ENCODE measurements at places on chromosomes 2 and 18.

GRCh38 chr2:43327119-43327518 lies 100.7 kb upstream of the ZFP36L2 start:
- DNase-seq, result no peak

DNA sequence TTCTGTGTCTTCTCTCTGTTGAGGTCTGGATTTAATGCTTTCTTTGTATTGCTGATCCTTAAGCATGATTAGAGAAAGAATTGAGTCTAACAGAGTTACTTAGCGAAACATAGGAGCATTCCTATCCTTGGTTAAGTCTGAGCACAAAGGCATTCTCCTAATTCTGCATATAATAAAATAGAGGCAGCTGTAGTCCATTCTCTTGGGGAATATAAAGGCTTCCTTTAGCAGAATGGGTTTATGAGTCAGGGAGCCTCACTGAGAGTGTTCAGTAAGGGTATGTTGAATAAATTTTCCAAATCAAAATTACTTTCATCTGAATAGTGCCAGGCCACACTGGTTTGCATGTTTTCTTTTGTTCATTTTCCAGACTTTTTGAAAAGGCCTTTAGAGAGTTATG lies 101.5 kb downstream of the GALNT1 start:
- DNase-seq, result peak; percentile 22

DNA sequence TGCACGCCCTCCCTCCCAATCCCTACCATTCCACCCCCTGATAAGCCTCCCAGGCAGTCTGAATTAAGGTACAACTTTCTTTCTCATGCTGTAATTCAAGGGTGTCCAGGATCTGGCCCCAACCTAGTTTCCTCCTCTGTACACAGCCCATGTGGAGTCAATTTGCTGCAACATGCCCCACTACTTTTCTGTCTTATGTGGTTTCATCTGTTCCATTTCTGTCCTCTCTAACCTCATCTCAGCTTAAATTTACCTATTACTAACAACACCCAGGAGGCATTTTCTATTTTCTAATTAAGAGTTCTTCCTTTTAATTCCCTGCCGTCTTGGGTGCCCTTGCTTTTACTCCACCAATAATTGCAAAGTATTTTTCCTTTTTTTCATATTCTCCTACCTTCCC lies 10.0 kb downstream of the PPP4R1 start:
- peak; percentile 38 for DNase-seq

DNA sequence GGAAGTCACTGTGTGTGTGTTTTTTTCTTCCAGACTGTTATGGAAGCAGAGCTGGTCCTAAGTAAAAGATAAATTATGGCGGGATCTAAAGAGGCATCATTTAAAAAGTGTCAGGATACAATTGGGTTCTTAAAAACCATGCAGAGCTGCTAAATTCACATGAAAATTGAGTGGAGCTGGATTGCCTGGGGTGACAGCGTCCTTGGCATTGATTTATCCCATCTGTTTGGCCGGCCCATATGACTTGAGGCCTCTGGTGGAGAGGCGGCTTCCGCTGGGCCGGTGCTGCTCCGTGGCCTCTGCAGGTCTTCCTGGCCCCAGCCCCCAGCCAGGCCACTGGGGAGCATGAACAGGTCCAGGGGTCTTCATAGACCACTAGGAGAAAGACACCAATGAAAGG lies 165.5 kb downstream of the GLI2 start:
- no peak for DNase-seq

- no peak for DNase-seq
Observed at GRCh38 chr2:148885209-148885608, 10.2 kb downstream of the KIF5C start.

DNA sequence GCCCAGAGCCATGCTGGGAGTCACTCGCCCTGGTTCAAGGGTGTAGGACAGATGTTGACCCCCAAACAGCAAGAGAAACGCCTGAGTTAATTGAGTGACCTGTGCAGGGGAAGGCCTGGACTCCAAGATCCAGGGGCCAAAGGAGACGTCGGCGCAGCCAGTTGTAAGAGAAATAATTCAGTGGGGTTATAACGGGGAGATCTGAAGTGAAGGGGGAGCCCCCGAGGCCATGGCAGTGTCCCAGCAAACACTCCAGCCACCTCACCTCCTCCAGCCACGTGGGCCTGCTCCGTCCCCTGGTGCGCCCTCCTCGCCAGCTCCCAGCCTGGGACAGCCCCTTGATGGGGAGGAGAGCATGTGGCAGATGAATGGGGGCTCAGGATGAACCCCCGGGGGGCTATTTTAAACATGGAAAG lies 130.7 kb upstream of the GPC1 start:
- no peak for DNase-seq

DNA sequence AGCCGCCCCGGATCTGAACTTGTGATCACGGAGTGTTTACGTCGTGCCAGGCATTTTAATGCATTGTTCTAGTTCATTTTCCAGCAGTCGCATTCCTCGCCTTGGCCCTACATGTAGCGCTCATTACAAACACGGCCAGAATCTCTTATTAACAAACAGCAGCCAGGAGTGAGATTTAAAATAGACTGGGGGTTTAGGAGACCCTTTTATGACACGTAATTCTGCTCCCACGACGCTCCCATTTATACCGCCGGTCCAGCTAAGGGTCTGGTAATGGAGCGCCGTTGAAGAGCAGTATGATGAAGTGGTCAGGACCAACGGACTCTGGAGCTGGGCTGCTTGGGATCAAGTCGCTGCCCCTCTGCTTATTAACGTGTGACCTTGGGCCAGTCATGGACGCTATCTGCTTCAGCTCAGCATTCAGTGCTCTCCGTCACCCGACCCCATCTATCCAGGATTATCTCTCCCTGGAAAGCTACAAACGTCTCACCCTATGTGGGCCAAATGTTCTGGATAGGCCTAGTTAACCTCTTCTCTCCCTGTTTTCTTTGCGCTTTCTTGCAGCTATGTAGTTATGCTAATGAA lies 745 bp downstream of the MSH2 start:
- no peak for DNase-seq

DNA sequence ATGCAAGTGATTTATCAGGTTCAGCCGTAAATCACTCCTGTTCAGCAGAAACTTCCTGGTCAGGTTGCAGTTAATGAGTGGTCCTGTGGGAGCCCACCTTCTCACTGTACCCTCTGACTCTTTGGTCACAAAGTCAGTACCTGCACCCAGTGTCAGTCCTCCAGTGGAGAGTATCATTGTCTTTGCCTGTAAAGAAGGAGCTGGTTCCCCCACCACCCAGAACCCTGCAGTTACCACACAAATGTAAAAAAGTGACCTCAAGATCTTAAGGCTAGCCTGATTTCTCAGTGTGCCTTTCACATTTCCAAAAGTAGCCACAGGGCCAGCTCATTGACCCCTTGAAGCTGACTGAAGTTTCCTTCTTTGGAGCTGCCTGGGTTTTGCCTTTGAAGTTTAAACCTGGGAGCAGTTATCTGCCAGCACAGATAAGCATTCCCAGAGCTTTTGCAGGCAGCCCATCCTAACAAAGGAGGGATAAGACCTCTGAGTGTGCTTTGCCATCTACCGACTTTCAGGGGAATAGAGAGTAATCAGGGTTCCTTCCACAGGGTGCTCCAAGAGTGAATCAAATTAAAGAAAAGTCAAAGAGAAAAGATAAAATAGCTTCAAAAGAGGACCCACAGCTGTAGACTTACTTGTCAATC lies 725.2 kb downstream of the CPS1 start:
- DNase-seq, result no peak

GRCh38 chr2:85468704-85469349 lies 50.3 kb downstream of the SH2D6 start:
- peak; percentile 51 for DNase-seq

DNA sequence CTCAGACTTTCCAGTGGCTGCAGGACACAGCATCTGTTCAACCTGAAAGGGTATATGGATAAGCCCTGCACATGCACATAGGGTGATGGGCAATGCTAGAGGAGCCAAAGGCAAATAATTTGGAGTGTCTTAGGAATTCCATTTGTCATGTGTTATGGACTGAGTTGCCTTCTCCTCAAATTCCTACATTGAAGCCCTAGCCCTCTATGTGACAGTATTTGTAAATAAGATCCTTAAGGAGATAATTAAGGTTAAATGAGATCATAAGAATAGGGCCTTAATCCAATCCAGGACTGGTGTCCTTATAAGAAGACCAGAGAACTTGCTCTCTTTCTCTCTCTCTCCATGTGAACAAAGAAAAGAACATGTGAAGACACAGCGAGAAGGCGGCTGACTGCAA lies 42.9 kb upstream of the CREG2 start:
- DNase-seq, result peak; percentile 82

GRCh38 chr18:76351961-76352581 lies 143.0 kb downstream of the ZNF516 start:
- DNase-seq, result peak; percentile 92

DNA sequence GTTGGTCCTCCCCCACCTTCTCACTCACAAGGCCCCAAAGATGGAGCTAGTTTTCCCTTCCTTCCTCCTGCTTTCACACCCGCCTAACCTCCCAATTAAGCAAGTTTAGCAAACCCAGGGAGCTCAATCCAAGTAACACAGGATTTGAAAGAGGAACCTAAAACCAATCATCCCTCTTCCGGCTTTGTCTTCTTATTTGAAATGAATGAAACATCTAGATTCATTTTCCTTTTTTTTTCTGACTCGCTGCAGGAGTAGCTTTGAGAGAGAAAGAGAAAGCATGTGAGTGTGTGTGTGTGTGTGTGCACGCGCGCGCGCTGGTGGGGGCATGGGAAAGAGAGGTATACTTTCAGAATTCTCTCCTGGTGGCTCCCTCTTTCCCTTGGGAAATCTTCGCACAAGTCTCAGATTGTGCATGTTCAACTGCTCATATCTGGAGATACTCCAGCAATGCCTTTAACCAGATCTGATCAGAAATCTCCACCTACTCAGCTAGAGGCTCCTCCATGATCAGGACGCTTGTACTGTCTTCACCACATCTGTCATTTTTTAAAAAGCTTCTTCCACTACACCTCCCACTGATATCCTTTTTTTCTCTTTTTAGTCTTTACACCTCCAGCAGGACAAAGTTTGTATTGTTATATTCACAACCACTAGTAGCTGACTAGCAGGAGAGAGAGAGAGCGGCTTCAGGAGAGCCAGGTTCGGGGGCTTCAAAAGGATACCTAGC lies 1.7 kb downstream of the SLC8A1 start:
- DNase-seq, result peak; percentile 61

- peak; percentile 96 for DNase-seq
Observed at GRCh38 chr2:232315049-232315922, 63.3 kb upstream of the ALPP start.

- DNase-seq, result no peak
Observed at GRCh38 chr18:62844850-62845643, 129.7 kb downstream of the PHLPP1 start.

GRCh38 chr2:34875091-34875745 lies 1276.1 kb upstream of the FAM98A start:
- DNase-seq, result no peak

- peak; percentile 58 for DNase-seq
Observed at GRCh38 chr2:172931918-172932520, 143.6 kb upstream of the MAP3K20 start.

DNA sequence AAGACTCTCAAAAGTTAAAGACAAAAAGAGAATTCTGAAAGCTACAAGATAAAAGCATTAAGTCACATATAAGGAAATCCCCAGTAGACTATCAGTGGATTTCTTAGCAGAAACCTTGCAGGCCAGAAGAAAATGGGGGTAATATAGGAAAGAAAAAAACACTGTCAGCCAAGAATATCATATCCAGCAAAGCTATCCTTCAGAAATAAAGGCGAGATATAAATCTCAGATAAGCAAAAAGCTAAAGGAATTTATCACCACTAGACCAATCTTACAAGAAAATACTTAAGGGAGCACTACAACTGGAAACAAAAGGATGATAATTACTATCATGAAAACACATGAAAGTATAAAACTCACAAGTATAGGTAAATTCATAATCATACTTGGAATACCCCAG lies 63.1 kb downstream of the USP40 start:
- DNase-seq, result no peak

- peak; percentile 44 for DNase-seq
Observed at GRCh38 chr18:495017-495416, 5.5 kb downstream of the COLEC12 start.

GRCh38 chr2:95728878-95729596 lies 137.2 kb downstream of the TRIM43 start:
- DNase-seq, result peak; percentile 88

GRCh38 chr2:112310906-112311305 lies 35.5 kb downstream of the ZC3H6 start:
- no peak for DNase-seq

GRCh38 chr2:107932488-107932887 lies 53.8 kb upstream of the SLC5A7 start:
- no peak for DNase-seq

GRCh38 chr2:40488101-40488601 lies 36.3 kb upstream of the SLC8A1 start:
- DNase-seq, result peak; percentile 66

DNA sequence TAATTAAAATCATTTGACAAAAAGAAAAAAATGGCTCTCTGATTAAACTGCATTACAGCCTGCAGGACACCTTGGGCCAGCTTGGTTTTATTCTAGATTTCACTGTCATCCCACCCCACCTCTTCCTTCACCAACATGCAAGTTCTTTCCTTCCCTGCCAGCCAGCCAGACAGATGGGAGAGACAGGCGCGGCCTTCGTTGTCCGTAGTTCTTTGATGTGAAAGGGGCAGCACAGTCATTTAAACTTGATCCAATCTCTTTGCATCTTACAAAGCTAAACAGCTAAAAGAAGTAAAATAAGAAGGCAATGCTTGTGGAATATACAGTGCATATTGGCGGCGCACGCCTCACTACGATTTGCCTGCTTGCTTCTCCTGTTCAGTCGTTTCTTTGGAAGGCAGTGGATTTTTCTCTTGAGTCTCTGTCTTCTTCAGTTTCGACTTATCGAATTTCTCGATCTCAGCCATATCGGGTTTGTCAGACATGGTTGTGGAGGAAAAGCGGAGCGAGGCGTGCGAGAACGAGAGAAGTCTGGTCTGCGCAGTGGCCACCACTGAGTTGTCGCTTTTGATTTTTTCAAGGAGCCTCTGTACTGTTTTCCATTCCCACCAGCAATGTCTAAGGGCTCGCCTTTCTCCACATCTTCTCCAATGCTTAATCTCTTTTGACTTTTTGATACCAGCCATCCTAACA lies 22.4 kb downstream of the COLEC11 start:
- no peak for DNase-seq

DNA sequence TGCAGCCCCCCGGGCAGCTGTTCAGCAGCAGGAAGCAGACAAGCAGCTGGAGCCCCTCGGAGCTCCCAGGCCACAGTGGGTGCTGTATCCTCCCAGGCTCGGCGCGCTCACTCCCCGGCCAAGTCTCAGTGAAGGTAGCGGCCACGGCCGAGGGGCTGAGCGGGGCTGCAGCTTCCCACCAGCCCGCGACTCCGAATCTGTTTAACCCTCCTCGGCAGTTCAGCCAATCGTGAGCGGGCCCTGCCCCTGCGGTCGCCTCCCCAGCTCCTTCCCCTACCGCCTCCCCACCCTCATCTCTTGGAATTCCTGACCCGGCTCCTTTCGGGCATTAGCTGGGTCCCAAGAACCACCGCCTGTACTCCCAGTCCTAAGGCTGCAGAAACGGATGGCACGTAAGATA lies at the start of gene RESP18:
RESP18 (minus strand) TSS at position 203 of the 400 bp plus-strand sequence.
- DNase-seq, result no peak
